ENCODE measurements at places on chromosomes 12 and 14.
A peak's percentile ranks its signal among the peaks of the same experiment; 100 is the strongest.

GRCh38 chr12:18192119-18192518 is 69.2 kb upstream of the PIK3C2G start:
- DNase-seq, result no peak

- DNase-seq, result peak; percentile 96
These were observed 492.2 kb downstream of the FLRT2 start for GRCh38 chr14:86022031-86022629.

- DNase-seq, result peak; percentile 93
These were observed 133.1 kb downstream of the TMEM30B start for GRCh38 chr14:61147831-61148549.

- no peak for DNase-seq
These were observed 4.6 kb downstream of the PUS7L start for GRCh38 chr12:43754015-43754414.

GRCh38 chr12:28543021-28543890 is 353.0 kb downstream of the CCDC91 start:
- DNase-seq, result no peak

DNA sequence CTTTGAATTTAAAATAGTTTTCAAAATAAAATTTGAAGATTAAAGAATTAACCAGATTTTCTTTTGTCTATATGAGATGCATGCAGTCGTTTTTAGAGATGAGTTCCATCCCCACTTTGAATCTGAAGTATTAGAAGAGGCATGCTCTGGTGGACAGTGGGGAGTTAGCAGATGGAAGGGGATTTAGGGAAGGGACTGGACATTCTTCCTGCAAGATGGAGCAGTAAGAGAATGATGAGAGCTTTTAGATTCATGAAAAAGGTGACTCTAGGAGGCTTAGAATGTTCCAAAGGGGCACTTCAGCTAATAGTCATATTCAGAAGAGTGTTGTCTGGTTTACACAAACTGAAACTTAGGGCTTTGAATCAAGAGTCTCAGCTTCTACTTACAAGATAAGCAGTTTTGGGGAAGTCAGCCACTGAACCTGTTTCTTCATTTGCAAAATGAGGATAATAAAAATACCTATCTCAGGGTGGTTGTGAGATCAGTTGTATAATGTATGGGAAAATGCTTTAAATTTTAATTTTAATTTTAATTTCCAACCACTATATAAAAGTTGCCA is 3.7 kb downstream of the ZBTB1 start:
- no peak for DNase-seq

- DNase-seq, result peak; percentile 58
These were observed 6.0 kb upstream of the CHD4 start for GRCh38 chr12:6613015-6613775.

DNA sequence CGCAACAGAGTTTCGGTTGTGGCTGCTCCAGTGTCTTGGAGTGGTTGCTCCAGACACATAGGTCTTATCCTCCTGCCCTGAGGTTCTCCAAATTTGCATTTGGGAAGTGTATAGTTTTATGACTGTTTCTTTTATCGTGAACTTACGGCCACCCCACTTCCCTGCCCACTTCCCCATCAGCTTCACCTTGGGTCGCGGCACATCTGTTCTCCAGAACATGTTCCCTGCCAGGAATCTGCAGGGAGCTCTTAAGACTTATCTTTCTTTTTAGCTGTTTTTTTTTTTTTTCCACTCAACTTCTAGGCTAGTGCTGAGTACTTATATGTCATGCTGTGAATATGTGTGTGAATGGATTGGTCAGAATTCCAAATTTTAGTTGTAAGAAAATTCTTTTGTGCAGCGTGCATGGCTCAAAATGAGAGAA is 75.4 kb downstream of the ETV6 start:
- no peak for DNase-seq

- DNase-seq, result no peak
These were observed 54.0 kb downstream of the MVK start for GRCh38 chr12:109627633-109628032.

DNA sequence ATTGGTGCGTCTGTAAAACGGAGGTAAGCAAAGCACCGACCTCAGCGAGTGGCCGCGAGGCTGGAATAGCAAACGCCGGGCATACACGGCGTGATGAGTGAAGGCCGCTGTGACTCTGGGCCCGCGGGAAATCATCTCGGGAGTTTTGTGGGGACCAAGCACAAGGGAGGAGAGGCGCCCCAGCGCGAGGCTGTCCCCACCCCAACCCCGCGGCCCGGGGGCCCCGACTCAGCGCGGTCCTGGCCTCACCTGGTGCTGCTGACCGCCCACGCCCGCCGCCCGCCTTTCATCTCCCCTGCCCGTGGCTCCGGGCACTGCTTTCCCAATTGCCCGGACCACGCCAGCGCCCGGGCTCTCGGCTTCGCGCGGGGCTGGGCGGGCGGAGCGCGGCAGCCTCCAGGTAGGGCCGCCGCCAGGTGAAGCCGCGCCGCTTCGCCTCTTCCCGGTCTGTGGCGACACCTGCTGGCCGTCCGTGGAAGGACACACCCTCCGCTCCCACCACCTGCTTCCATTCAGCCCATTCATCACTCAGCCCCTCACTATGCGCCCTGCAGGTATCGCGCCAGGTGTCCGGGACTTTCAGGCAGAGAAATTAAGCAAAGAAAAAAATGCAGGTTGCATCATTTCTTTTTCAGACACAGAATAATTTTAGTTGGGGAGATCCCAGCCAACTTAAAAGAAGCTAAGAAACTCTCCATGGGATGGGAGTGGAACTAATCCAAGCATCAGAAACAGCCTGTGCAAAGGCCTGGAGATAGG is 360.4 kb downstream of the MED13L start:
- DNase-seq, result no peak

- DNase-seq, result no peak
These were observed 42.5 kb downstream of the SPTLC2 start for GRCh38 chr14:77573964-77574363.

DNA sequence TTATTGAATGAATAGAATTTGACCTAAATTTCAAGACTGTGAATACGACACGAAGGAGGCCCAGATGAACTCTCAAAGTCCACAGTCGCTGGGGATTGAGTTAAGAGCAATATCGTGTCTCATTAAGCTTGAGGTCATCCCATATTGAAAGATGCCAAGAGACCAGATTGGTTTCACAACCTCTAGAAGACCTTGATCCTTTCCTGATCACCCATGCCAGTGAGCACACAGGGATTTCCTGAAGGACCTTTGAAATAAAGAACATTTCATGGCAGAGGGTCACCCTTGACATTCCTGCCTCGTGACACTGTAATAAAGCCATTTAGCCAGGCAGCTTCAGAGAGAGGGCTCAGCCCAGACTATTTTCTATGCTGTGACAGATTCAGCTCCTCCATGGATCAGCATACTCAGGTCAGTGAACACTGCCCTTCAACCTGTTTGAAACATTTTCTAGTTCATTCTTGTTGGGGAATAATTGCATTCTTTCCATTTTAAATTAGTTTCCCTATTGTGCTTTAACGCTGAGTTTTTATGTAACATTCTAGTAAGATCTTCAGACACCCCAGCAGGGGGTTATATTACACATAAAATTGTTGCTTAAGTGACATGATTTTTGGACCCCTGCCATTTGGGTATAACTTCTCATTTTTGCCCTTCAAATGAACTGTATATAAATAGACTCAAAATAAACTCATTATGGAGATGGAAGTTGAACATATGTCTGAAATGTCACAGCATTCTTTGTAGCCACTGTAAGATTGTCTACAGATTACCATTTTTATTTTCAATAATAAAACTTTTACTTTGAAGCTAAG is 213.2 kb downstream of the C12orf50 start:
- DNase-seq, result peak; percentile 66

DNA sequence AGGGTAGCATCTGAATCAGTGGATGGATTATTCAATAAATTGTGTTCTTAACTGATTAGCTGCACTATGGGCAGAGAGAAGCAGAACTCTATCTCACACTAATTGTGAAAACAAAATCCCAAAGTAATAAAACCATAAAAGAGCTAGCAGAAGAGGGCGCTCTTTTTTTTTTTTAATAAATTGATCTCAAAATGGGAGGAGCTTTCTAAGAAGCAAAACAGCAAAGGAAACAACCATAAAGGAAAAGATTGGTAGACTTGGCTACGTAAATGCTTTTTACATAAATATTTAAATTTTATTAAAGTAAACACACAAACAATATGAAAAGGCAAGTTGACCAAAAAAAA is 1.5 kb upstream of the TM7SF3 start:
- peak; percentile 61 for DNase-seq

Measured in renal cortical epithelial cell (primary cell).